ENCODE measurements at places on chromosomes 3 and 15.

- no peak for DNase-seq
These were observed 41.3 kb upstream of the FSTL1 start for GRCh38 chr3:120492103-120492502.

DNA sequence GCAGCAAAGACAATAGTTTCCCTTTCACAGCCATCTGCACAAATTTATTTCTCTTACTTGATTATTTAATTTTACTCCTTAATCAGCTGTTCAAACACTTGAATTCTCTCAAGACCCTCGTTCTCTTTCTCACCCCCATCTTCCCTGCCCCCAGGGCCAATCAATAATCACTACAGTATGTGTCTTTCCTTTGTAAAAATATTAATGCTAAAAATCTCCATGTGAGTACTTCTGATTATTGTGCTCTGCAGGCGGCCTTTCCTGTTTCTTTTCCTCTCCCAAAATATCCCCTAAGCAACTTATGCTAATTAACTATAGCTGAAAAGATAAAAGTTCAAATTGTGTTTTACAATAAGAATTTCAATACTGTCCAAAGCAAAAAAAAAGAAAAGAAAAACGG, 617.0 kb upstream of the CBLB start:
- no peak for DNase-seq

- DNase-seq, result no peak
These were observed 28.8 kb upstream of the KLF13 start for GRCh38 chr15:31297575-31298456.

DNA sequence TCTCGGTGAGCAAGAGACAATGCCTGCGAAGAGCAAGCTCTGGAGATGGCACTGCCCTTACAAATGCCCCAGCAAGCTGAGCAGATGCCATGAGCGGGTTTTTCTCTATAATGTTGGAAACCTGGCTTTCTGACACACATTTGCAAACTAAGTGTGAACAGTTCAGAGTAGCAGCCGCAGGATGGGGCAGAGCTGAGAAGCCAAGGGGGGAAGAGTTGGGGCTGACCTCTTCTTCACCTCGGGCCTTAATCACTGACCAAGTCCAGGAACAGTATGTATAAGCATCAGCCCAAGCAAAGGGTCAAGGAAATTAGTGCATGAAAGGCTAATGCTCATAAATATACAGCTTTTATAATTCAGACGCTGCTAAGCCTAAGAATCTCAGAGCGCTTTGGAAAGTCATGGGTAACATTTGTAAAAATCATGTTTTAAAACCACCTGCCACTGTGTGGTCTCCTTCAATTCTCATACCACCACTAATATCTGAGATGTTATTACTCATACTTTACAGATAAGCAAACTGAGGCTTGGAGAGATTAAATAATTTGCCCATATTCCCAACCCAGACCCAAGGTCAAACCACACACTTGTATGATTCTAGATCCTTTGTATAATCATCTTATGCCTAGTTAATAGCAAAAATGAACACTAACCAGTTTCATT, 603.4 kb downstream of the FOXP1 start:
- no peak for DNase-seq

DNA sequence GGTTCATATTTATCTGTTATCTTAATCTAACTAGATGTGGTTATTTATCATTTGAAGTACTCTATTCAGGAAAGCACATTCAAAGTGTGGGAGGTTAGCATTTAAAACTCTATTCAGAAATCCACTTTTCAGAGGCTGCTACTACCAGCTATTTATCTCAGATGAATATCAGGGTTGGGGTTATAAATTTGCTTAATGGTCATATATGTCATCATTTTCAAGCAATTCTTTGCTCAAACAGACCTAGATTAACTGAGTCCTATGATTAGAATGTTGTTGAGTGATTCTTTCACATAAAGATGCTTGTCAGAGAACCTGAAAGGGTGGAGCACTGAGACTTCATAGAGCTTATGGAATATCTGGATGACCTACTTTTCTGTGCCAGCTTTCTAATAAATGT, 436.9 kb upstream of the TGFBR2 start:
- DNase-seq, result no peak

- DNase-seq, result no peak
These were observed 22.6 kb upstream of the COMMD4 start for GRCh38 chr15:75313116-75313845.

All from stimulated activated CD8-positive, alpha-beta memory T cell treated with anti-CD3 and anti-CD28 coated beads, Interleukin-7, amount 100 ng/mL, for 48 hours (primary cell).